ENCODE measurements at places on chromosomes 1 and 21. TPM values are rescaled to one million over a fixed set of nuclear protein-coding genes. Genes with fewer than 3 reads are reported as not detected.

The XCL1 gene
- not detected for total RNA-seq

The LORICRIN gene
- not detected for total RNA-seq

The RIMKLA gene
- 0.14 TPM for total RNA-seq

The HSPB7 gene
- total RNA-seq: not detected

The AMPD1 gene
- total RNA-seq: not detected

The POGZ gene
- 18.2 TPM for total RNA-seq

The CBR3 gene
- 17.7 TPM for total RNA-seq

The NTMT2 gene
- not detected for total RNA-seq

The PLCH2 gene
- total RNA-seq: 0.12 TPM

The LRRC71 gene
- total RNA-seq: not detected

The CA14 gene
- total RNA-seq: not detected

The RCSD1 gene
- total RNA-seq: not detected

Data from epithelial cell of proximal tubule (primary cell).